SK-N-SH (cell line): ENCODE measurements at places on chromosomes 4 and X. TPM values are rescaled to one million over a fixed set of nuclear protein-coding genes. Genes with fewer than 3 reads are reported as not detected.

Gene PHOX2B
- polyA plus RNA-seq: 0.95 and 2.2 TPM in 2 replicates

DNA sequence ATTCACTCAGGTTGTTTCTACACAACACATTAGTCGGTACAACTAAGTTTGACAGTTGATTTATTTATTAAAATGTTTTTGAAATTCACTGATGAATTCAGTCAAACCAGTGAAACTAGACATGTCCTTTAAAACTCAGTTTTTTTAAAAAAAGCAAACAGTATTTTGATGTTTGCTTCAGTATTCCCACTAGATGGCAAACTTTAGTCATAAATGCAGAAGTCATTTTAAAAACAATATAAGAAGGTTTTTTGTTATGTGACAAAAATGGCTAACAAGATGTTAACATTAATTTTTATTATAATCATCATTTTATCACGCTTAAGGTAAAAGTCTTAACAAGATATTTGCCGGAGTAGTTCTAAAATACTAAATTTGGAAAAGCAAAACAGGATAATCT lies 1337.8 kb upstream of the DIAPH2 start:
- no peak overlapping the region for H3K27ac ChIP-seq
- no peak overlapping the region for H3K4me3 ChIP-seq
- DNase-seq: no peak
- H3K27me3 ChIP-seq: 0 out of 2 replicates have a peak, but pooled peaks cover 3% of the 10 kb centered on the region

Gene USP17L15
- not detected in 2 replicates for polyA plus RNA-seq

Gene GABRG1
- polyA plus RNA-seq: not detected in 2 replicates

- peaks cover 15% of the 10 kb centered on the region for H3K4me1 ChIP-seq
- no peaks in the 10 kb centered on the region for H3K36me3 ChIP-seq
- H3K4me3 ChIP-seq: no peak overlapping the region
- no peak overlapping the region for H3K27ac ChIP-seq
- DNase-seq: no peak
Observed at GRCh38 chr4:15153662-15154061, 151.4 kb downstream of the CPEB2 start.
